ENCODE measurements at places on chromosomes 1 and 21. TPM values are rescaled to one million over a fixed set of nuclear protein-coding genes. Genes with fewer than 3 reads are reported as not detected.

Gene DMRTA2
- not detected for total RNA-seq

Gene CADM3
- not detected for total RNA-seq

Gene NGF
- total RNA-seq = not detected

- no peak for DNase-seq
Observed at GRCh38 chr1:169475806-169476387, 9.8 kb downstream of the SLC19A2 start.

Data from activated CD8-positive, alpha-beta memory T cell treated with anti-CD3 and anti-CD28 coated beads, Interleukin-2, amount 10 ng/mL, durations not matched to agents 7 days and 5 days (primary cell).